ENCODE measurements at places on chromosomes 16 and 17. TPM values are rescaled to one million over a fixed set of nuclear protein-coding genes. Genes with fewer than 3 reads are reported as not detected.

- DNase-seq, result no peak
These were observed at the start of gene NPB for GRCh38 chr17:81902023-81902652. Gene NPB, plus strand, starts transcription at chr17:81902238. Its CDS starts 40 bp downstream, at chr17:81902278.

CDC27 gene
- 75.2 TPM for total RNA-seq

DNA sequence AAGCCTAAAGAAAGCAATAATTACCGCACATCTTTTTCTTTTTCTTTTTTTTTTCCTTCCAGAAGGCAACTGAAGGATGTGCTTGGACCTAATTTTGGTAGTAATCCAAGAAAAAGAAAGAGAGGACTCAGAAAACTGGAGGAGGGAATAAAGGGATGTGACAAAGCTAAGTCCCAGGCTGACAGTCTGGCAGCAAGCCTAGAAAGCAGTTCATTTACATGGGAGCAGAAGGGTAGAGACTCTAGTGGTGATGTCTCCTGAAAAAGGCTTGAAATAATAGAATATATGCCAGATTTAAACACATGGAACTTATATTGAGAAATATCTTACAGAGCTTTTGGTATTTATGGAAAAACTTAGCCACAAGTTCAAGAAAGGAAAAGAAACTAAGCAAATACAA lies 101.0 kb upstream of the SHISA6 start:
- DNase-seq, result no peak

DNA sequence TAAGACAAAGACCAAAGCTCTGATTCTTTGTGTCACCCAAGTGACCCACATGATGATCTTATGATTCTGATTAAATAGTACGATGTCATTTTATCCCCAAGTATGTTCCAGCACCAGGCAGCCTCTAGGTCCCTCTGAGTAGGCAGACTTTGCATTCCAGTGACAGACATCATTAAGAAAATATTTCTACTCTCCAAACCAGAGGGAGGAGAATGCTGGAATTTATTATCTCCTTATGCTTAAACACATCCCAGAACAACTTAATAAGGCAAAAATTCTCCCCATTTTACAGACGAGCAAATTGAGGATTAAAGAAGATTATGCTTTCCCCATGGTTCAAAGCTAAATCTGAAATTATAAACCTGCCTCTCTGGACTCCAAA lies 192.8 kb upstream of the CDH11 start:
- no peak for DNase-seq

KRTAP3-2 gene
- not detected for total RNA-seq

KCNG4 gene
- total RNA-seq, result not detected

DNA sequence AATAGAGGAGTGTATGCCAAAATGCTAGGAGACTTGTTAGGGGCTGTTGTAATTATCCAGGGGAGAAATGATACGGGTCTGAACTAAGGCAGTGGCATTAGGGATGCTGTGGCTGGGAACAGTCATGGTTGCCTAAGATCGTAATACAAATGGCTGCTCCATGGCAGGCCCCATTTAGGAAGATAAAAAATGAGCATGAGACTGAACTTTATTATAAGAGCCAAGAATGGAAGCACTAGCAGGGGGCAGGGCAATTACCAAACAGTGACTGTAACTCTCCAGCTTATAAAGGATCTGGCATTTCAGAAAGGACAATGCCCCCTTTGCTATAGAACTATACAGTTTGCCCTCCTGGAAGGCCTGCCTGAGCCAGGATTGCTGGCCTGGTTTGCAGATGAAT lies 503.3 kb upstream of the CDH5 start:
- no peak for DNase-seq

DNA sequence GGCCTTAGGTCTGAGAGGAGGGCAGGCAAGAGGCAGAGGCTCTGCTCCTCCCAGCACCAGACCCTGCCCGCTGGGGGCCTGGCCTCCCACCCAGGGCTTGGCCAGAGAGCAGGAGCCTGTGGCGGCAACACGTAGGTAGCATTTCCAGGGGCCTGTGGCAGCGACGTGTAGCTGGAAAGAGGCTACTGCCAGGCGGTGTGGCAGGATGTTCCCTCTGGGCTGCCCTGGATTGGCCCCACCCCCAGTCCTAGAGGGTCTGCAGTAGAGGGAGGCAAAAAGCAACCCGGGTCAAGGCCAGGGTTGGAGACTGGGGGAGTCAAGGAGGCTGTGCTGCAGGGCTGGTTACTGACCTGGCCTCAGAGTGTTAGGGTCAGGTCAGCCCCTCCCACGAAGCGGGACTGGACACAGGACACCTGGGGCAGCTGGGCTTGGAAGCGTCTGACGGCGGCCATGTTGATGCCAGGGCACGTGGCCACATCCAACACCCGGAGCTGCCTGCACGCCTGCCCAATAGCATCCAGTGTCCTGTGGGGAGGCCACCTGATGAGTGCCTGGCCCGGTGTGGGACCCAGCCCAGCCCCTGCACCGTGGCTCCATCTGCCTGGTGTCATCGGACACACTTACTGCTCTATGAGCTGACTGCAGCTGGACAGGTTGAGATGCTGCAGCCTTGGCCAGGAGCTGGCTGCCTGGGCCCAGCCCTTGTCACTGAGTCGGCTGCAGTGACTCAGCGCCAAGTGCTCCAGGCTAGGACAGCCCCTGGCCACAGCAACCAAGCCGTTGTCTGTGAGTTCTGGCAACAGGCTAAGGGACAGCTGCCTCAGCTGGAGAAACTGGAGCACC lies 8.5 kb downstream of the ELMO3 start:
- DNase-seq, result no peak

FOXC2 gene
- total RNA-seq, result 0.92 TPM

DNA sequence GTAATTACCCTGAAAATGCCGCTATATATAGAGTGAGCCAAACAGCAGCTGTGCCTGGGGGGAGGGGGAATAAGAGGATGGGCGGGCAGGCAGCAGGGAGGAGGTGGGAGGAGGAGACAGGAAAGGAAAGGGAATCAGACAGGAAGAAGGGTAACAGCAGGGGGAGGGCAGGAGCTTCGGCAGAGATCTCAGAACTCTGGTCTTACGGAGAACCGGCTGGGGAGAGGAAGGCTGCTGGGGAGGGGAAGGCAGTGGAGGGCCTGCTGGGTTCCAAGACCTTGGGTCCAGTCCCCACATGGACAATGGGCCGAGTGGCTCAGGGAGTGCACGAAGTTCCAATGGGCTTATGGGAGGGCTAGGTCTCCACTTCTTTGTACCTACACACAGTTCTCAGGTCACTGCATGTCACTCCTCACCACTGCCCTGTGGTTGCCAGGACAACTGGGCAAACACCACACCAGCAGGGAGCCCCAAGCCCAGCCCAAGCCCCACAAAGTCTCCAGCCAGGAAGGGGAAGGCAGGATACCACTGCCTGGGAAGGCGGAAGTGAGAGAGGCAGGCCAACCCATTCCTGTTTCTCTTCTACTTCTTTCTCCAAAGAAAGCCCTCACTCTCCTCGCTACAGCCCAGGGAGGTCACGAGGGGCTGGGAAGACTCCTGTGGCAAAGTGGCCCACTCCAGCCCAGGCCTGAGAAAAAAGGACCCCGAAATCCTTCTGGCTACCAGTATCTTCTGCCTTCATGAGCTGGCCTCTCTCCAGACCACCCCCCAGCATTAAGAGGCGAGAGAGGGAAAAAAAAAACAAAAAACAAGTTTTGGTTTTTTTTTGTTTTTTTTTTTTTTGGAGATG lies 25.3 kb downstream of the G6PC3 start:
- peak; percentile 54 for DNase-seq

DNA sequence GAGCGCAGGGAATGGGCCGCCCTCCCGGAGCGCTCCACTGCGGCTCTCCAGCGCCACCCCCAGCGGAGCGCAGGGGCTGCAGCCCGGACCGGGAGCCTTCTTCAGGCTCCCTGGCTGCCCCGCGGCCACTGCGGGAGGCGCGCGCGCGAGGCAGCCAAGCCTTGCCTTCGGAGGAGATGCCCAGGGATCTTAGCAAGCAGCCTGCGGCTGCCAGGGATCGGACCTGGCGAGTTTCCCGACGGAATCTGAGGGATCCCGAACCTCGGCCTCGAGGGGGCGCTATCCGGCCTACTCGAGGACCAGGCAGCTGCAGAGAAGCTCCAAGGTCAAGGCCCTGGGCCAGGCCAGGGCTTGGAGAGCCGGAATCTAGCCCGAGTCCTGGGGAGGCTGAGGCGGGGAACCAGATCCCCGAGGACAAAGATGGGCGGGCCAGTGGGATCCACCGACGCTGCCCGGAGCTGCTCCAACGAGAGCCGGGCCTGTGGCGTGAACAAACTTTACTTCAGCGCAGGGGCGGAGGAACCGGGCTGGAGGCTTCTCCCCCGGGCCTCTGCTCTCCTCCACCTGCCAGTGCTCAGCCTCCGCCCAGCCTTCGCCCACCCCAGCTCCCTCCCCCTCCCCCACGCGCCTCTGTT lies at the start of gene IRX6:
TSS of gene IRX6 (plus strand) at position 567 of the 635 bp plus-strand sequence. CDS start 889 bp downstream, outside the sequence.
- DNase-seq, result no peak

DNA sequence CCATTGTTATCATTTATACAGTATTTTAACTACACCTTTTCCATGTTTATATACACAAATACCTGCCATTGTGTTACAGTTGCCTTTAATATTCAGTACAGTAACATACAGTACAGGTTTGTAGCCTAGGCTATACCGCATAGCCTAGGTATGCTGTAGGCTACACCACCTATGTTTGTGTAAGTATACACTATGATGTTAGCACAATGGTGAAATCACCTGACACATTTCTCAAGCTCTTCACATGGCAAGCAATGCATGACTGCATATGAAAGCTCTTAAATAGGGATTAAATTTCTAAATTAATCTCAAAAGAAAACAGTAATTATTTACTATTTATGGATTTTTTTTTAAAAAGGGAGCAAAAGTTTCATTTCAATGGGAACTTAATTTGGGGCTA lies 12.0 kb downstream of the LRRC37B start:
- no peak for DNase-seq

GRCh38 chr17:73137376-73137775 lies 27.4 kb upstream of the SSTR2 start:
- DNase-seq, result no peak

TEX14 gene
- total RNA-seq, result 0.32 TPM

DNA sequence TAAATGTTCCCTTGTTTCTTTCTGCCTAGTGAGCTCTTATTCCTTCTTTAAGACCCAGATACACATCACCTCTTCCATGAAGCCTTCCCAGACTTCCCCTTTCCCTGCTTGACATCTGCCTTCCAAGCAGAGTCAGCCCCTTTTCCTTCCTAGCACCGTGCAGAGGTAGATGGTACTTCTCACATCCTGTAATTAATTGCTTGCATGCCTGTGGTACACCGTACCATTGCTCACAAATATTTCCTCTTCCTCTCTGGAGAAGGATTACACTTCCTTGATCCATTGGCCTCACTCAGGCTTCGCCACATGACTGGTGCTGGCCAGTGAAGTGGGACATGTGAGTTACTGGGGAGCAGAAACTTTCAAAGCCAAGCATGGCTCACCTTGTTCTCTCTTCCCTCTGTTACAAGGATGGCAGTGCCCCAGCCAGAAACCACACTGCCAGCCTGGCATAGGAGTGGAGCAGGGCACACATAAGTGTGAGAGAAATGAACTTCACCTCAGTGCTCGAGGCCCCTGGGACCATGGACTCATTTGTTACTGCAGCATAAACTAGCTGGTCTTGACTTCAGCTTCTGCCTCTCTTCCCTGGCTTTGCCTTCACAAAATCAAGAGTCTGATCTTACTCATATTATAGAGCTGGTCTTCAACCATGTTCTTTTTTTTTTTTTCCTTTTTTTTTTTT lies 44.0 kb downstream of the SOST start:
- no peak for DNase-seq

All from mucosa of gallbladder (tissue), 1 donor.